Esophagus squamous epithelium (tissue), 5 donors: ENCODE measurements at places on chromosomes 6 and 20. TPM values are rescaled to one million over a fixed set of nuclear protein-coding genes. Genes with fewer than 3 reads are reported as not detected.

The TPD52L1 gene
- total RNA-seq, result 325 TPM

The PROCR gene
- total RNA-seq, result 17.0 TPM

The RNF182 gene
- 0.19 TPM for total RNA-seq

The IPCEF1 gene
- 4.8 TPM for total RNA-seq

The ADGB gene
- total RNA-seq, result not detected

The FABP7 gene
- total RNA-seq, result not detected

The C20orf173 gene
- not detected for total RNA-seq

The ADGRG6 gene
- total RNA-seq, result 29.6 TPM

The GPR31 gene
- total RNA-seq, result not detected

The TRIM10 gene
- not detected for total RNA-seq

GRCh38 chr6:4287811-4288244, 152.5 kb upstream of the ECI2 start:
- no peak overlapping the region for H3K4me3 ChIP-seq
- no peaks in the 10 kb centered on the region for H3K36me3 ChIP-seq

GRCh38 chr6:142913036-142913510, 31.9 kb downstream of the HIVEP2 start:
- H3K27ac ChIP-seq, result peak overlapping the region; percentile 42
- no peaks in the 10 kb centered on the region for H3K27me3 ChIP-seq
- DNase-seq, result no peak
- no peaks in the 10 kb centered on the region for H3K4me1 ChIP-seq
- H3K4me3 ChIP-seq, result no peak overlapping the region
- H3K36me3 ChIP-seq, result no peaks in the 10 kb centered on the region

DNA sequence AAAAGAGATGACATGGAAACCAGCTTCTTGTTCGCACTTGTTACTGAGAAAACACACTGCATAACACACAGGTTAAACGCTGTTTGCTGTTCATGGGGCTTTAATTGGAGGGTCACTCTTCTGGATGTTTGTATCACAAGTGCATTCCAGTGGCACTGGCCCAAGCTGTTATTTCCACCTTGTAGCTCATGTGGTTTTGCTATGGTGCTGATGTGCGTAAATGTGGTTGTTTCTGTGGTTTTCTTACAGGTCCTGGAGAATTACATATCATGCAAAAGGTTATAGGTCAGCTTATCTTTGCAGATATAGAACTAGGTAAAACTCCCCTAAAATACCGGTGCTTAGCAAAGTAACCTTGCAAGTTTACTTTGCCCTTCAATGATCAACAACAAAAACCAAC, 89.3 kb upstream of the AHI1 start:
- no peaks in the 10 kb centered on the region for H3K27me3 ChIP-seq
- no peak overlapping the region for H3K4me3 ChIP-seq
- no peak overlapping the region for H3K27ac ChIP-seq
- H3K36me3 ChIP-seq, result no peaks in the 10 kb centered on the region

GRCh38 chr6:87126501-87126900, 28.9 kb upstream of the ZNF292 start:
- H3K36me3 ChIP-seq, result no peaks in the 10 kb centered on the region
- H3K4me3 ChIP-seq, result no peak overlapping the region
- H3K4me1 ChIP-seq, result no peaks in the 10 kb centered on the region
- H3K27me3 ChIP-seq, result no peaks in the 10 kb centered on the region
- H3K27ac ChIP-seq, result no peak overlapping the region
- no peak for DNase-seq

GRCh38 chr6:11878029-11878428, 99.4 kb upstream of the ADTRP start:
- no peak for DNase-seq
- no peak overlapping the region for H3K4me3 ChIP-seq
- H3K27ac ChIP-seq, result no peak overlapping the region
- no peaks in the 10 kb centered on the region for H3K36me3 ChIP-seq

DNA sequence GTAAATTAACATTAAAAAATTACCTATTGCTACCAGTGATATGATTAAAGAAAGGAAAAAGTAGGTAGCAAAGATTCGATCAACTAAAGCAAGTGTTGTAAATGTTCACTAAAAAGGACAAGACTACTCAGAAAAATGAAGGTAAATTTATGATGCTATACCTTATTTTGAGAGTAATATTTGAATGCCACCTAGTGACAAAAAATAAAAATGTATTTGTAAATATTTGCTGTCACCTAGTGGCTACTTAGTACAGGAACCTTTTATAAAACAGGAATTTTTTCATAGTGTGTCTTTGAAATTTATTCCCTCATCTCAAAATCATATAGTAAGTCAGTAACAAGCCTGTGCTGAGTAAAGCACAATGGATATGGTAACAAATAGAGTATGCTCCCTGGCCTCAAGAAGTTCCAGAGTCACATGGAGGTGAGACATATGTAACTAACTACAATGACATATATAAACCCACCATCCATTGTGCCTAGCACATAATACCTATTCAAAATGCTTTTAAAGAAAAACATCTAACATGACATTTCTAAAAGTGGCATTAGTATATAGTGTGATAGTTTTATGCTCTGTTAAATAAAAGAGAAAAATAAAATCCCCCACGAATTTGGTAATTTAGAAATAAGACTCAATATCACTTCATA, 193.1 kb upstream of the SIM1 start:
- H3K27me3 ChIP-seq, result no peaks in the 10 kb centered on the region
- H3K4me3 ChIP-seq, result no peak overlapping the region
- H3K27ac ChIP-seq, result no peak overlapping the region
- no peak for DNase-seq
- no peaks in the 10 kb centered on the region for H3K36me3 ChIP-seq

DNA sequence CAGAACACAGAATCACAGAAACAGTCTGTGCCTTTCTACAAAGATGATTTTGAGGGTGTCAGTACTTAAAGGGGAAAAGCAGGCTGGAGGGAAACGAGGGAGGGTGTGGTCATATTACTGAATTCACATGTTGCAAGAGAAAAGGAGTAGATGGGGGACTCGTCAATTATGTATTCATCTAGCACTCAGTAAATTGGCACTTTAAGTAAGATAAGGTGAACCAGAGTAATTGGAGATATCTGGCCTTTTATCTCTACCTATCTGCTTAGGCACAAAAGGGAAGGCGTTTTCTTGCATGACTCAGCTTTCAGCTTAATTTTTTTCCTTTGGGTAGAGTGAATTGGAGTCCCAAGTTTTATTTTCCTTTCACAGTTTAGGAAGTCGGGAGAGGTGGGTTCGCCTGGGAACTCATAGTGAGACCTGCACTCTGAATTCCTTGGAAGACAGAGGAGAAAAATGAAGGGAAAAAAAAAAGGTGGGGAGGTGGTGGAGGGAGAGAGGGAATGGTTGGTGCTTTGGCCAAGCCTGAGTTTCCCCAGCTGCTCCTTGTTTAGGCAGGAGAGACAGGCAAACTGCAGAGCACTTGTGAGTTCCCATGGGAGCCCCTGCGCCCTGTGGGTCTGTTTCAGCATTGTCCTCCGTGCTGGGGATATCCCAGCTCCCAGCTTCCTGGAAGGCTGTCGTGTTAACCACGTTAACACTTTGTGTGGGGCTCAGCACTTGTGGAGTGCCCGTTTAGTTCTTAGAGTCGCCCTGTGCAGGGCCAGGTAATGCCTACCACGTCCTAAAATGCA, 19.7 kb upstream of the GTSF1L start:
- no peaks in the 10 kb centered on the region for H3K27me3 ChIP-seq
- peaks cover 5% of the 10 kb centered on the region for H3K4me1 ChIP-seq
- H3K27ac ChIP-seq, result no peak overlapping the region
- H3K4me3 ChIP-seq, result no peak overlapping the region

GRCh38 chr6:72464246-72464645, 157.6 kb upstream of the KCNQ5 start:
- no peaks in the 10 kb centered on the region for H3K27me3 ChIP-seq
- H3K27ac ChIP-seq, result no peak overlapping the region
- DNase-seq, result no peak
- no peaks in the 10 kb centered on the region for H3K36me3 ChIP-seq

GRCh38 chr6:53426667-53427270, 78.0 kb upstream of the ELOVL5 start:
- no peaks in the 10 kb centered on the region for H3K36me3 ChIP-seq
- no peak overlapping the region for H3K27ac ChIP-seq
- no peaks in the 10 kb centered on the region for H3K4me1 ChIP-seq
- no peaks in the 10 kb centered on the region for H3K27me3 ChIP-seq
- DNase-seq, result no peak
- H3K4me3 ChIP-seq, result no peak overlapping the region

- DNase-seq, result no peak
- H3K4me3 ChIP-seq, result no peak overlapping the region
- peaks cover 17% of the 10 kb centered on the region for H3K36me3 ChIP-seq
- H3K4me1 ChIP-seq, result peaks cover 69% of the 10 kb centered on the region
- peak overlapping the region; percentile 78 for H3K27ac ChIP-seq
These were observed 24.0 kb downstream of the ACSS1 start for GRCh38 chr20:25033924-25034300.

- H3K27ac ChIP-seq, result peak overlapping the region; percentile 97
- peaks cover 49% of the 10 kb centered on the region for H3K4me1 ChIP-seq
- H3K4me3 ChIP-seq, result peak overlapping the region; percentile 89
- DNase-seq, result no peak
- peaks cover 16% of the 10 kb centered on the region for H3K36me3 ChIP-seq
- H3K27me3 ChIP-seq, result no peaks in the 10 kb centered on the region
These were observed 2.1 kb downstream of the VEGFA start for GRCh38 chr6:43771858-43772680.

- peaks cover 4% of the 10 kb centered on the region for H3K4me1 ChIP-seq
- H3K4me3 ChIP-seq, result no peak overlapping the region
- no peak for DNase-seq
These were observed 81.9 kb downstream of the PHACTR2 start for GRCh38 chr6:143759666-143760065.

- peak overlapping the region; percentile 0 for H3K4me3 ChIP-seq
- peaks cover 13% of the 10 kb centered on the region for H3K36me3 ChIP-seq
- H3K4me1 ChIP-seq, result peaks cover 96% of the 10 kb centered on the region
- H3K27ac ChIP-seq, result peak overlapping the region; percentile 93
- DNase-seq, result no peak
- no peaks in the 10 kb centered on the region for H3K27me3 ChIP-seq
These were observed 9.9 kb downstream of the LAMA5 start for GRCh38 chr20:62357187-62357667.

DNA sequence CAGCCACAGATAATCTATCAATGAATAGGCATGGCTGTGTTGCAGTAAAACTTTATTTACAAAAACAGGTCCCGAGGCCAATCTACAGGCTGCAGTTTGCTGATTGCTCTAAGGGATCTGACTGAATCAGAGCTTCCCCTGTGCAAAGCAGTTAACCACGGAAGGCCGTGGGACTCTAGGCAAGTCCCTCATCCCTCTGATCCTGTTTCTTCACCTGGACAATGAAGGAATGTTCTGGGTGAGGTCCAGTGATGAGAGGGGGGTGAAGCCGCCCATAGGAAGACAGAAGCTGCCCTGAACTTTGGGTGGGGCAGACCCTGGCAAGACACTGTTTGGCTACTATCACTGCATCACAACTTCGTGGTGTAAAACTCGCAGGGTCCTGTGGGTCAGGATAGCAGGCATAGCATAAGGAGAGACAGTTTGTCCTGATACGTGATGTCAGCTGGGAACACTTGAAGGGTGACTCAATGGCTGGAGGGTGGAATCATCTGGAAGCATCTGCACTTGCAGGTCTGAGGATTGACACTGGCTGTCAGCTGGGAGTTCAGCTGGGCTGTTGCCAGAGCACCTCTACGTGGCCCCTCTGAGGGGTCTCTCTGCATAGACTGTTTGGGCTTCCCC, 33.3 kb upstream of the TGM2 start:
- no peak overlapping the region for H3K4me3 ChIP-seq
- no peak overlapping the region for H3K27ac ChIP-seq
- H3K27me3 ChIP-seq, result no peaks in the 10 kb centered on the region

GRCh38 chr20:56173438-56173837, 75.1 kb upstream of the MC3R start:
- no peaks in the 10 kb centered on the region for H3K36me3 ChIP-seq
- H3K27ac ChIP-seq, result no peak overlapping the region
- H3K27me3 ChIP-seq, result no peaks in the 10 kb centered on the region
- H3K4me3 ChIP-seq, result no peak overlapping the region

DNA sequence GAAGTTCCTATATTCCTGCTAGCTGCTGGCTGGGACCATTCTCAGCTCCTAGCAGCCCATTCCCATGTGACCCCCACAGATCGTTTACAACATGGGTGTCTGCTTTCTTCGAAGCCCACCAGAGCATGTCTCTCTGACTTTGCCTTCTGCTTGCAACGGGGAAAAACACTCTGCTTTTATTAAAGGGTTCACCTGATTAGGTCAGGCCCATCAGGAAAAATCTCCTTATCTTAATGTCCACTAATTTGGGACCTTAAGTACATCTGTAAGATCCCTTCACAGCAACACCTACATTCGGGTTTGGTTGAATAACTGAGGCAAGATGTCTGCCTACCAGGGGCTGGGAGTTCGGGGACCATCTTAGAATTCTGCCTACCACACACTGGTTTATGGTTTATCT, 496.9 kb downstream of the CDKAL1 start:
- no peaks in the 10 kb centered on the region for H3K4me1 ChIP-seq
- no peak for DNase-seq
- H3K36me3 ChIP-seq, result no peaks in the 10 kb centered on the region
- H3K27me3 ChIP-seq, result no peaks in the 10 kb centered on the region
- no peak overlapping the region for H3K27ac ChIP-seq

- H3K4me1 ChIP-seq, result peaks cover 18% of the 10 kb centered on the region
- H3K36me3 ChIP-seq, result no peaks in the 10 kb centered on the region
- peak within 1 kb of the TSS; percentile 79 for H3K4me3 ChIP-seq
- DNase-seq, result no peak
These were observed at the start of gene ATXN1 for GRCh38 chr6:16760516-16761470. TSS of gene ATXN1 (minus strand) at chr6:16761460.

GRCh38 chr6:148502773-148503135, 160.1 kb downstream of the SASH1 start:
- H3K27ac ChIP-seq, result no peak overlapping the region
- H3K4me1 ChIP-seq, result peaks cover 15% of the 10 kb centered on the region
- H3K27me3 ChIP-seq, result no peaks in the 10 kb centered on the region
- no peaks in the 10 kb centered on the region for H3K36me3 ChIP-seq

GRCh38 chr6:34128045-34128444, 17.8 kb downstream of the GRM4 start:
- H3K4me3 ChIP-seq, result no peak overlapping the region
- no peak for DNase-seq
- H3K27ac ChIP-seq, result no peak overlapping the region
- no peaks in the 10 kb centered on the region for H3K4me1 ChIP-seq
- H3K36me3 ChIP-seq, result no peaks in the 10 kb centered on the region

- H3K4me3 ChIP-seq, result no peak overlapping the region
- DNase-seq, result no peak
- no peaks in the 10 kb centered on the region for H3K36me3 ChIP-seq
- H3K4me1 ChIP-seq, result no peaks in the 10 kb centered on the region
These were observed 8.4 kb upstream of the IRF4 start for GRCh38 chr6:382883-383810.

- H3K4me3 ChIP-seq, result peak overlapping the region; percentile 27
- no peak for DNase-seq
- H3K4me1 ChIP-seq, result peaks cover 11% of the 10 kb centered on the region
- no peaks in the 10 kb centered on the region for H3K27me3 ChIP-seq
- H3K27ac ChIP-seq, result no peak overlapping the region
These were observed 93.9 kb downstream of the RNASET2 start for GRCh38 chr6:166862287-166862977.

DNA sequence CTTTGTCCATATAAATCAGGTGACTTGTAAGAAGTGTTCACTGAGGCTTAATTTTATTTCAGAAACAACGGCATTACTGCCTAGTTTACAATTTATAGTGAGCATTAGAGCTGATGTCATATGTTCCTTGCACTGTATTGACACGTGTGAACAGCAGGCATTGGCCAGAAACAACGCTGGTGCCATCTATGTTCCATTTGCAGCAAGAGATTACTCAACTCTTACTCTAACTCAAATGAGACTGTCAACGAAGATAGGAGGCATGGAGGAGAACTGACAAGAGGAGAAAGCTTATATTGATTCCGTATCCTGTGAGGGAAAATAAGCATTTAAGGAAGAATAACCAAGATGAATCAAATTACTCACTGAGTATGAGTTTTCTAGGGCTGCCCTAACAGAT, 48.4 kb downstream of the MTFR2 start:
- H3K27ac ChIP-seq, result no peak overlapping the region
- no peaks in the 10 kb centered on the region for H3K36me3 ChIP-seq
- H3K4me3 ChIP-seq, result no peak overlapping the region
- H3K27me3 ChIP-seq, result no peaks in the 10 kb centered on the region
- no peak for DNase-seq
